ENCODE measurements at places on chromosomes 11 and 22.

DNA sequence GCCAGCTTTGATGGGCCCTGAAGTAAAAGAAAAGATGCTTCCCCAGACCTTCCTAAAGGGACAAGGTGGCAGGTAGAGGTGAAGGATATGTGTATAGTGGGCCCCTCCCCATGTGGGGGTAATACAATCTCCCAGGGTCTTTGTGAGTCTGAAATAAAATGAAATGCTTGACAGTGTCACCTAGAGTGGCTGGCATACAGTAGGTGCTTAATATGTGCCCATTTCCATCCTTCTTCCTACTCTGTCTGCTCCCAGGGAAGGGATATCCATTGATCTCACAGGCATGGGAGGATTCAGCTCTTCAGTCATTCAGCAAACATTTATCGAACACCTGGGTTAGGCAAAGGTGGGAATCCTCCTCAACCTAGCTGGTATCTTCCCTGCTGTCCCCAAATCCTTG, 6.1 kb upstream of the CREB3L1 start:
- no peak for DNase-seq

DNA sequence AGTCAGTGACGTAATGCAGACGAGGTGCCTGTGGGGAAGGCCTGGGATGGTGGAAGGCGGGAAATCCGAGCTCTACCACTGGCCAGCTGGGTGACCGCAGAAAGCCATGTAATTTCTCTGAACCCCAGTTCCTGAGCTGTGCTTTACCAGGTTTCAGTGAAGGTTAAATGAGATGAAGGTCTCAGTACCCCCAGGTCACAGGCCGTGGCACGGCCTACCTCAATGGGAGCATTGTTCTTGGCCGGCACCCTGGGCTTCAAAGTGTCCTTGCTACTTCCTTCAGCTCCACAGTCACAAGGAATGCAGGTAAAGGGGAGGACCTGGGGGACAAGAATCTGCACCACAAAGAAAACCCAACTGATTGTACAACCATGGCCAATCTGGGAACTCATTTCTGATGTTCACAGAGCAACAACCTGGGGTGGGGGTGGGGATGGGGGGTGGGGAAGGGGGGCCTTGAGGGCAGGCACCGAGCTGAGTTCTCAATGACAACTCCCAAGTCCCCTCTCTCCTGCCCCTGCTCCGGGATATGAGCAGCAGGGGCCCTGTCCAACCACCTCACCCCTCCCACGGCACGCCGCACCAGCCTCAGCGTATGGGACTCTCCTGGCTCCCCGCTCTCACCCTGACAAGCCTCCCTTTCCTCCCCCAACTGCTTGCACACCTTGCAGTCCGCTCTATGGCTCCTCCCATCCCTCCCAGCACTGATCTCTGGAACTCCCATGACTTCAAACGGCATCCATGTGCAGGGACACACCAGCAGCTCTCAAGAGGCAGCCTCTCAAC, 59.1 kb upstream of the ARFGAP3 start:
- DNase-seq, result no peak

DNA sequence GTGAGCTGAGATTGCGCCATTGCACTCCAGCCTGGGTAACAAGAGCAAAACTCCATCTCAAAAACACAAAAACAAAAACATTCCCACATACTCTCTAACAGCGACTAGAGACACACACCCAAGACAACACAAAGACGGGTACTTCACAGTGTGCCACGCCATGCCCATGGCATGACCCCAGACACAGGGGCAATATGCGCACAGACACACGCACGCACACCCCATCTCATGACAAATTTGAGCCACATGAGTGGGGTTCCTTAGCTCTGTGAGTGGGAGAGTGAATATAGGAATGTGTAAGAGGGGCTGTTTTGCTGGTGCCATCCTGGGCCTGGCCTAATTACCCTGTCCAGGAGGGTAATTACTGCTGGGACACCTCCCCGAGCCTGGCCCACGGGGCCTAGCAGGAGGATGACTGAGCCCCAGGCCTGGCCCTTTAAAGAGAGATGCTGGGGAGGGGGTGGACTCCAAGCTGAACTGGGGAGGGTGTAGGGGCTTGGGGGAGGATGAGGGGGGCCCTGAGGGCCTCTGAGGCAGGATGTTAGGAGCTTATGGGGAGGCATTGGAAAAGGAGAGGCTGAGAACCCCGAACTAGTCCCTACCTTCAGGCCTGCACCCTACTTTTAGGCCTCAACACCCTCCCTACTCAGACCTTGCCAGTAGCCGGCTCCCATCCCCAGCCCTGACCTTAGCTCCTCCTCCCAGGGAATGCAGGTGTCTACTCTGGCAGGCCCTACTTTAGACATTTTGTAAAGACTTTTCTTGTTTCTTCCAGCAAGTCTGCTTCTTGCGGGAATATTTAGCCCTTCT, 1.5 kb downstream of the LTBP3 start:
- no peak for DNase-seq

- DNase-seq, result no peak
Observed at GRCh38 chr22:20279662-20280134, 11.6 kb upstream of the RTN4R start.
